Colonic mucosa (tissue), 4 donors: ENCODE measurements at places on chromosomes 4 and X. TPM values are rescaled to one million over a fixed set of nuclear protein-coding genes. Genes with fewer than 3 reads are reported as not detected.

TMEM154 gene
- 1.5 TPM for total RNA-seq

TENM3 gene
- 1.6 TPM for total RNA-seq

ARX gene
- 0.66 TPM for total RNA-seq

ARHGAP6 gene
- total RNA-seq = 5.0 TPM

CT55 gene
- not detected for total RNA-seq

OCIAD2 gene
- total RNA-seq = 55.7 TPM

MAGEA2 gene
- not detected for total RNA-seq

ASB9 gene
- 1.8 TPM for total RNA-seq

- no peaks in the 10 kb centered on the region for H3K36me3 ChIP-seq
- DNase-seq = no peak
- no peak overlapping the region for H3K27ac ChIP-seq
- no peak overlapping the region for H3K4me3 ChIP-seq
Observed at GRCh38 chr4:37749398-37749988, 63.3 kb upstream of the RELL1 start.

DNA sequence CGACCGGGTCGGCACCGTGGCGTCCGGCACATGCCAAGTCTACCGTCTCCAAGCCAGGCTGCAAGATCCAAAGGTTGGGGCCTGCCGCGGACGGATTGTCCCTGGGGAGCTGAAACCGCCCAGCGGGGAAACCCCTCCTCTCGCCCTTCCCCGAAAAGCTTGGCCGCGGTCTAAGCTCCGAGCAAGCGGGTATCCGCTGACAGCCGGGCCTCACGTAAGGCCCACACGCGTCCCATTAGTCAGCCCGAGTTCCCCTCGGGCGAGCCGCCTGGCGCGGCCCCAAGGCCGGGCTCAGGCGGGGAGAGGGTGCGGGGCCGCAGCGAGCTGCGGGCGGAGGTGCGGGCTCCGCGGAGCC is 6.8 kb upstream of the BCOR start:
- peak overlapping the region; percentile 41 for H3K4me3 ChIP-seq
- peak overlapping the region; percentile 82 for H3K27ac ChIP-seq
- peaks cover 54% of the 10 kb centered on the region for H3K27me3 ChIP-seq
- H3K4me1 ChIP-seq = peaks cover 12% of the 10 kb centered on the region
- peak; percentile 56 for DNase-seq

- no peaks in the 10 kb centered on the region for H3K36me3 ChIP-seq
- no peak overlapping the region for H3K4me3 ChIP-seq
- no peaks in the 10 kb centered on the region for H3K27me3 ChIP-seq
- no peak for DNase-seq
Observed at GRCh38 chr4:100848841-100849240, 331.0 kb upstream of the EMCN start.

- H3K36me3 ChIP-seq = no peaks in the 10 kb centered on the region
- no peaks in the 10 kb centered on the region for H3K27me3 ChIP-seq
- H3K4me1 ChIP-seq = no peaks in the 10 kb centered on the region
Observed at GRCh38 chrX:50704360-50704759, 109.6 kb downstream of the SHROOM4 start.

GRCh38 chr4:101205916-101206315 is 141.4 kb downstream of the PPP3CA start:
- H3K36me3 ChIP-seq = no peaks in the 10 kb centered on the region
- no peak overlapping the region for H3K27ac ChIP-seq
- no peaks in the 10 kb centered on the region for H3K27me3 ChIP-seq
- H3K4me3 ChIP-seq = no peak overlapping the region
- DNase-seq = no peak
- no peaks in the 10 kb centered on the region for H3K4me1 ChIP-seq

DNA sequence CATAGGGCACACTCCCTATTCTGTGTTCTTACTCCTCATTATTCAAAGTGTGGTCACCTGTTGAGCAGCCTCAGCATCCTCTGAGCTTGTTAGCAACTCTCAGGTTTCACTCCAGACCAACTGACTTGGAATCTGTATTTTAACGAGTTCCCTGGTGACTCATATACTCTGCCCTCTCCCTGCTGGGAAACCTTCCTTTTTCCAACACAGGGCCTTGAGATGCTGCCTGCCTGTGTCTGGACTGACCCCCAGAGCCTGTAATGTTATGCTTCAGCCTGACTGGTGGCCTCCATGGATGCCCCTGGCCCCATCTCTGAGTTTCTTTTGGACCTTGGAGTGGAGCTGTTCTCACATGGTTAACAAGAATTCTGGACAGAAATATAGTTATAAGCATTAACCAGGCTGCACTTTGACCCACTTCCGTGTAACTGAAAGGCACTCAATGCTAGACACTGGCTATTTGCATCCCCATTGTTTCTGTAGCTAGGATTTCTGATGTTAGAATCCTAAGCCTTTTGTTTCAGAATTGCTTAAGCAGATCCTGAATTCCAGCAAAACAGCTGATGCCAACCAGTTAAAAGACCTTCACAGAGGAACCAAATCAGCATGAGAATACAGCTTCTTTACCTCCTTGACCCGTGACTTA is 262.6 kb downstream of the STIM2 start:
- peak overlapping the region; percentile 75 for H3K27ac ChIP-seq
- H3K4me3 ChIP-seq = no peak overlapping the region
- H3K4me1 ChIP-seq = no peaks in the 10 kb centered on the region
- H3K27me3 ChIP-seq = no peaks in the 10 kb centered on the region
- DNase-seq = peak; percentile 63

DNA sequence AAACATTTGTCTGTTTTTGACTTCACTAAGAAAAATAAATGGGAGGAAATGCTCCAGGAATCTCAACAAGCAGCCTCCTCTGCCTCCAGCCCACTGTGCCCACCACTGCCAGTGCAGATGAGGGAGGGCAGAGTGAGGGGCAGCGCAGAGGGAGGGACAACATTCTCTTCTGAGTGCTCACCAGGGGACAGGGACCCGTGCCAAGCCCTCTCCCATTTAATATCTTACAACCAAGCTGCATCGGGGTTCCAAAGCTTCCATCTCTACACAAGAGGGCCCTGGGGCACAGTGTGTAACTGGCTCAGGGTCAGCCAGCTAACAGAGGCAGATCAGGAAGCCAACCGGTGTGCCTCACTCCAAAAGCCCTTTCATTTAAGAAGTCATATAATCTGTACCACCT is 120.4 kb downstream of the NSUN7 start:
- no peak overlapping the region for H3K27ac ChIP-seq
- no peak overlapping the region for H3K4me3 ChIP-seq
- no peaks in the 10 kb centered on the region for H3K36me3 ChIP-seq
- no peaks in the 10 kb centered on the region for H3K27me3 ChIP-seq

DNA sequence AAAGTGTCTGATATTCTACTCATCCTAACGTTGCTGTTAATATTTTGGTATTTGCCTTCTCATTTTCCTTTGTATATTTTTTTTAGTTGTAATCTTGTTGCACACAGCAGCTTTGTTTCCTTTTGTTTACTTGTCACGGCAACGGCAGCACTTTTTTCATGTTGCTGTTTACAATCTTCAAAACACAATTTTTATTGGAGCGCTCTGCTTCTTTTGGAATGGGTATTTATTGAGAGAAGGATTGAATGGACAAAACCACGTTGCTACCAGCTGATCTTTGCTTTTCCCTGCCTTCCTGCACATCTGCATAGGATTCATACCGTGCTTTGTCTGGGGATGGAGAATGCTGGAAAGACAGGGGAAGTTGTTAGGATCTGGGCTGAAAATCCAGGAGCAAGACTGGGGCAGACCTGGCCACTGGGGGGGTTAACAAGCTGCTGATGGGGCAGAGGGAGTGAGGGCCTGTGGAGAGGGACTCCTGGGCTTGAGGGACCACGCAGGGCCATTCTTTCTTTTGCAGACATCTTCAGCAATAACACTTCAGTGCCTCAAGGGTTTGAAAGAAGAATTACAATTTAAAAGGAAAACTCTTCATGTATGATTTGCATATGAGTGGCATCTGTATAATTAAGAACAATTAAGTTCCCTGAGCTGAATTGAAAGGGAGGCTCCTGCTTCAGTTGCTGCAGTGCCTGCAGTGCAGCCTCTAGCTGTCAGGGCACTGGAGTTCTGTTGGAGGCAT is 69.8 kb downstream of the TMEM131L start:
- no peaks in the 10 kb centered on the region for H3K4me1 ChIP-seq
- H3K4me3 ChIP-seq = no peak overlapping the region
- H3K27ac ChIP-seq = no peak overlapping the region
- no peaks in the 10 kb centered on the region for H3K27me3 ChIP-seq
- no peaks in the 10 kb centered on the region for H3K36me3 ChIP-seq

- H3K36me3 ChIP-seq = no peaks in the 10 kb centered on the region
- H3K27ac ChIP-seq = no peak overlapping the region
Observed at GRCh38 chr4:73661646-73662119, 41.4 kb upstream of the RASSF6 start.

DNA sequence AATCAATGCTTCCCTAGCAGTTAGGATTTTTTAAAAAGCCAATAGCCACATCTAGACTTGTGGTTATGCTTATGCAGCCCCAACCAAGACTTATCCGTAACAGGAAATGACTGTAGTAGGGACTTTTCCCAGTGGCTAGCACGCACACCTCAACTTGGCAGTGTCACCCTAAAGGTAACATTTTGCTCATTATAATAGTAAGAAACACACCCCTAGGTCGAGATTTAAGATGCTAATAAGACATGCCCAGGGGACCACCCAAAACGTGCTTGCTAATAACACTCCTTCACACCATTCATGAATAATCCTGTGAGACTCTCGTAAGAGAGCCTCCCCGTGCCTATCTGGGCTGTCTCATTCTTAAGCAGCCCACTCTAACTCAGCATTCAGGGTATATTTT is 195.3 kb downstream of the CHIC1 start:
- H3K36me3 ChIP-seq = no peaks in the 10 kb centered on the region
- DNase-seq = no peak
